ENCODE measurements at places on chromosomes 2 and 18. TPM values are rescaled to one million over a fixed set of nuclear protein-coding genes. Genes with fewer than 3 reads are reported as not detected.

Gene RND3
- not detected for total RNA-seq

- H3K36me3 ChIP-seq = no peaks in the 10 kb centered on the region
- DNase-seq = no peak
- no peaks in the 10 kb centered on the region for H3K27me3 ChIP-seq
Measured at GRCh38 chr2:15720561-15721307, 129.1 kb downstream of the DDX1 start.

DNA sequence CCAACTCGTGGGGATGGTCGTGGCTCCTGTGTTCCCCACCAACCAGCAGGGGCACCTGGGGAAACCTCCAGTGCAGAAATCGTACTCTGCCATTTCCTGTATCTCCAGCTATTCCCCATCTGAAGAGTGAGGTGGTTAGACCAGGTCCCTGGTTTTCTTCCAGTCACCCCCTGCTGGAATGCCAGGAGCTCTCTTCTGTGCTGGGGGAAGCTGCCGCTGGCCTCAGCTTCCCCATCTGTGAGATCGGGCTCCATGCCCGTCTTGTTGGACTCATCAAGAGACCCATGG lies 119.7 kb downstream of the INHBB start:
- no peak for DNase-seq
- no peak overlapping the region for H3K4me3 ChIP-seq
- no peaks in the 10 kb centered on the region for H3K4me1 ChIP-seq
- no peaks in the 10 kb centered on the region for H3K36me3 ChIP-seq

DNA sequence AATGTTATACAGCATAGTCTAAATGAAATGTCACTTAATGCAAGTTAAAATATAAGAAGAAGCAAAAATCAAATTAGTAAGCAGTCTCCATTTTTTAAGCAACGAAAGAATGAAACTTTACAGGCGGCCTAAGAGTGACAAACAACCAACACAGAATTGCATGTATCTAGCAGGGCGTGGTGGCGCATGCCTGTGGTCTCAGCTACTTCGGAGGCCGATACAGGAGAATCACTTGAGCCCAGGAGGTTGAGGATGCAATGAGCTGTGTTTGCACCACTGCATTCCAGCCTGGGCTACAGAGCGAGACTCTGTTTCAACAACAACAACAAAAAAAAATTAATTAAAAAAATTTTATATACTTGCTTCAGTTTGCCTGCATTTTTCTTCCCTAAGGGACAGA lies 16.6 kb downstream of the RBMS1 start:
- peaks cover 72% of the 10 kb centered on the region for H3K4me1 ChIP-seq
- H3K4me3 ChIP-seq = no peak overlapping the region
- peak overlapping the region; percentile 69 for H3K27ac ChIP-seq

DNA sequence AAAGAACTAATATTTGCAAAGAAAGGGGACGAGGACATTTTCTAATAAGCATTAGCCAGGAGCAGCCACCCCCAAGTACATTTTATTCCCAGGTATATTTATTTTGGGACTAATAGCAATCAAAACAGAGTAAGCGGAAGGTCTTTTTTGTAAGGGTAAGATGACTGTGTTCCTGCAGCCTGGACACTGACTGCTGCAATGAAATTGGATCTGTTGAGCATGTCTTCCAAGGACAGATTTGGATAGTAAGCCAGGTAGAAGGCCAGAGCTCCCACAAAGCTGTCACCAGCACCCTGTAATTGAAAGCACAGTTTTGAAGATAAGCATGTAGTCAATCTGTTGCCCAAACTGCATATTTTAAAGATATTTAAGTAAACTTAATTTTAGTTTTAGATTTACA lies 10.0 kb downstream of the MRPL33 start:
- H3K27me3 ChIP-seq = no peaks in the 10 kb centered on the region
- H3K4me3 ChIP-seq = no peak overlapping the region
- no peak for DNase-seq
- H3K36me3 ChIP-seq = peaks cover 36% of the 10 kb centered on the region

- no peak overlapping the region for H3K4me3 ChIP-seq
- DNase-seq = no peak
- peaks cover 31% of the 10 kb centered on the region for H3K4me1 ChIP-seq
Measured at GRCh38 chr2:46365913-46366667, 68.9 kb downstream of the EPAS1 start.

GRCh38 chr2:30860003-30860725 lies 52.9 kb upstream of the CAPN13 start:
- H3K4me3 ChIP-seq = no peak overlapping the region
- peaks cover 3% of the 10 kb centered on the region for H3K27me3 ChIP-seq
- no peak for DNase-seq
- H3K4me1 ChIP-seq = no peaks in the 10 kb centered on the region
- no peak overlapping the region for H3K27ac ChIP-seq

GRCh38 chr2:218569038-218569431 lies 396 bp downstream of the CNOT9 start:
- peak overlapping the region; percentile 100 for H3K27ac ChIP-seq
- peak; percentile 80 for DNase-seq
- peaks cover 63% of the 10 kb centered on the region for H3K36me3 ChIP-seq
- no peaks in the 10 kb centered on the region for H3K27me3 ChIP-seq
- peaks cover 54% of the 10 kb centered on the region for H3K4me1 ChIP-seq

Data from activated CD4-positive, alpha-beta T cell treated with anti-CD3 and anti-CD28 coated beads for 36 hours (primary cell).